ENCODE measurements at places on chromosomes 16 and 17.

DNA sequence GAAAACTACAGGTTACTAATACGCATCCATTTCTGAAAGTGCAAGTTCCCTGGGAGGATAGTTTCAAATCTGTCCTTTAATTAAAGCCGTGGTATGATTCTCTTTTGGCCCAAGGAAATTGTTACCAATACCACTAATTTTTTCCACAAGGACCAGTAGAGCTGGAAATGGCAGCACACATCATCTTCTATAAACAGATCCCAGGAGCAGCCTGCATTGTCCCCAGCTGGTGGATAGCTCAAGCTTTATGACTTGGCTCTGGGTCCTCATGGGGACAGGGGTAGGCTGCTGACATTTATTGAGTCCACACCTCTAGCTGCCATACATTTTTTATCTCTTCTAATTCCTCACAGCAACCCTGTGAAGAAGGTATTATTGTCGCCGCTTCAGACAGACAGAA, 35.8 kb upstream of the BHLHA9 start:
- no peak for DNase-seq

DNA sequence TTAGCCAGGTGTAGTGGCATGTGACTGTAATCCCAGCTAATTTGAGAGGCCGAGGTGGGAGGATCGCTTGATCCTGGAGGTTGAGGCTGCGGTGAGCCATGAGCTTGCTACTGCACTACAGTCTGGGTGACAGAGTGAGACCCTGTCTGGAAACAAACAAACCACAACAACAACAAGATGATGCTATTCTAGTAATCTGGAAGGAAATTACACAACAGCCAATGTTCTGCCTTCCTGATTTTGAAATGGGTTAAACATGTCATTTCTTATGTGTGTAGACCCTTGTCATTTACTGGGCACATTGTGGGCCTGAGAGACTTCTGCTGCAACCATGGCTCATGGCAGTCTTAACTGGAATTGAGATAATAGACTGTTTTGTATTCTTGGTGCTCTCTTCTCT, 5.9 kb downstream of the COQ7 start:
- DNase-seq, result no peak

GRCh38 chr16:68049449-68049848, 26.4 kb downstream of the DUS2 start:
- no peak for DNase-seq

DNA sequence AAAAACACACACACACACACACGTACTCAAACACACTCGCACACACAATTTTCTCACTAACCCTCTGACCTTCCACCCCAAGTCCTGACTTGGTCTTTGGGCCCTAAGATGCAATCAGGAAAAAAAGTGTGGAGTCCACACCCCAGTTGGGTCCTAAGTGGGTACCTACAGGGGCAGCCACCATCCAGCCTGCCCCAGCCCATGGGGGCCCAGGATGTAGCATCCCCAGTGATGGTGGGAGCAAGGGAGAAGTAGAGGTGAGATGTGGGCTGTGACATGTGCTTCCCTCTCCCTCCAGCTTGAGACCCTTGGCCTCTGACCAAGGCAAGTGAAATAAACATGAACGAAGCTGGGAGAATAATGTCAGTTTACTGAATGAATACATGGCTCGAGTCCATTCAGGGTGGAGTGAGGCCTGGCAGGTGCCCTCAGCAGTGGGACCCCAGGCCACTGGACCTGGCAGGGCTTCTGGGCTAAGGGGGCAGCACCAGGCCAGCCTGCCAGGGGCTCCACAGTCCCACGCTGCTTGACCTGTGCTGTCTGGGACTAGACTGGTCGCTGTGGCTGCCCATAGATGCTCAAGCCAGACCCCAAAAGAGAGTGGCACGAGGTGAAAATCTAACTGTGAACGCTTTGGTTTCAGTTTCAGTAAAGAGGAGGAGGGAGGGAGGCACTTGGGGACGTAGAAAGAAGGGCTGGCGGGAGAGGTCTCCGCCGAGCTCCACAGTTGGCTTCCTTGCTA, 73.7 kb downstream of the MRC2 start:
- DNase-seq, result no peak

DNA sequence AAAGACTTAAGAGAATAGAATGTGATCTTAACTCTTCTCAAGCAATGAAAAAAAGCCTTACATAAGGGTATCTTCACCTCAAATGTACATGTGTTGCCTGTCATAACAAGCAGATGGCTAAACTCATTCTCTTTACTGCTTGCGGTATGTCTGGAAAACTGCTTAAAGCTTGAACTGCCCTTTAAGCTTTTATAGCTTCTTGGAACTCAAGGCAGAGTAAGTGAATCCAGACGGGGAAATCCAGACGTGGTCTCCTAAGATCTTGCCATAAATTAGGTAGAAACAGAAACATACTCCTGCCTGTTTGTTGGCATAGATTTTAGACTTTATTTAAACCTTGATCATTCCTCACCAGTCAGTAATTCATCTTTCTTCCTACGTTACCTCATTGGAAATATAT, 19.6 kb downstream of the CLUAP1 start:
- no peak for DNase-seq

DNA sequence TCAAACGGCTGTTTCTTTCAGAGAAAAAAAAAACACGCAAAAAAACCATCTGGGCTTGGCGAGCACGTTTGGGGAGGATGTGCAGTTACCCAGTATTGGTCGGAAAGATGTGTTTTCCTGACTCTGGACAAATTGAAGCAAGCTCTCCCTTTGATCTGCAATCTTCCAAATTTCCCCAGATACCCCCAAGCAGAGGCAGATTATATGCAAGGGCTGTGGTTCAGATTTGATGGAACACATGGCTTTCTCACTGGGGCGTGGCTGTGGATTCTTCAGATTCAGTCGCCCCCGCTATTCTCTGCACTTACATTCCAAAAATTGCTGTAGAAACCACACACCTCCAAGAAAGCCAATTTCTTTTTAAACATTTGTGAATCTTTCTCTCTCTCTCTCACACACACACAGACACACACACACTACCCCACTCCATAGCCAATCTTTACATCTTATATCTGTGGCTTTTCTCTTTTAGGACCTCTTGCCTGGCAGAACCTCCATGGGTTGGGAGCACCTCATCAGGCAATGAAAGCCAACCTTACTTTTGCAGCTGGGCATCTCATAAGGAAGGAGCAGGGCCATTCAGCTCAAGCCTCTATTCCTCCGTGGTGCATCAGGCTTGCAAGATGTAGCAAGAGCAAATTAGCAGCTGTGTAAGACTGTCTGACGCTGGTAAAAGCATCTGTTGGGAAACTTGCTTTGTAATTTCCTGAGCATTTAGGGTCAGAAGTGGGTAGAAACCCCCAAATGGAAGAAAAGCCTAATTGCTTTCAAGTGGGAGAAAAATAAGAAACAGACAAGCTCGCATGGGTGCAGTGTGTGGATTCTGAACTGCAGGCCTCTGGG, 103.9 kb upstream of the FAM20A start:
- no peak for DNase-seq

DNA sequence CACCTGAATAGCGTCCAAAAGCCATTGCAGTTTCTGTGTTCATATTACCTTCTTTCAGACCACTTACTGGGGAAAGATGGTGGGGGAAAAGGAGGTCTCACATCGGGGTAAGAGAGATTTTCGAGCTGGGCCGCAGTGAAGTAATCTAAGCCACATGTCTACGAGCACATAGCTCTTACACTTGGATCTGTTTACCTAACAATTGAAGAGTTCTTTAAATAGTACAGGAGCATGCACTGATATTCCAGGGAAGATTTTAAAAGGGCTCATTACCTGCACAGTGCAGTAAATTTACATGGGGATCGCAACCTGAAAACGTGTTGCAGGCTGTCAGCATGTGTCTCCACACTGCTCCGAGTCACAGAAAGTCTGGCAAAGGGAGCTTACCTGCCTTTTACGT, 12.6 kb downstream of the MAF start:
- DNase-seq, result no peak

GRCh38 chr16:57764006-57764340, 28.4 kb downstream of the KATNB1 start:
- DNase-seq, result no peak

DNA sequence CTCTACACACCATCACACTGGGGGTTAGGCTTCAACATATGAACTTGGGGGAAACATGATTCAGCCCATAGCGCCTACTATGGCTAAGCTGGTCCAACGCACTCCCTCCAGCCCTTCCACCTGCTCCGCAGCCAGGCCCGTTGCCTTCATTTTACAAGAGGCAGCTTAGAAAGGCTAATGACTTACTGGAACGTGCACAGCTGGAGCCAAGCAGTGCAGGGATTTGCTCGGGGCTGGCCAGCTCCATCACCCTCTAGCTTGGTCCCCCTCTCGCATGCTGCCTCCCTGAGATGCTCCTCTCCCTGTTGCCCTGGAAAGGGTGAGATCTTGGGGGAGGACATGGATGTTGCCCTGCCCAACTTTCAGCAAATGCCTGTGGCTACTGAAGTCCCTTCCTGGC, 2.8 kb upstream of the CACNG1 start:
- no peak for DNase-seq

- no peak for DNase-seq
Measured at GRCh38 chr17:3497101-3497500, 21.3 kb downstream of the ASPA start.

- no peak for DNase-seq
Measured at GRCh38 chr17:412211-413015, 59.8 kb upstream of the RPH3AL start.

DNA sequence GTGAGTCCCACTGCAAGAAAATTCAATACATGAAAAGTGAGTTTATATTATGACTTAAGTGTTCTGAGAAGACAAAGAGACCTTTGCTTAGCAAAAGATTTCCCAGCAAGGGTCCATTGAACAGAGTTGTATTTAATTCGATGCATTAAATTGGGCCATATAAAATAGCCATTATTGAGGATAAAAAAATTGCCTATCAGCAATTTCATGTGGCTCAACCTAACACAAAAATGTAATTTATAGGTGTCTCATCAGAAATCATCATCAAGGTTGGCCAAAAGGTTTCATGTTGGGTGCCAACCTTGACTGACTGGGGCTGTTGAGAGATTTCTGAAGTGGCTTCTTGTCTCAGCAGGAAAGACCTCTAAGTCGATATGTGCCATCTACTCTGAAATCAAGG, 84.8 kb upstream of the TOX3 start:
- no peak for DNase-seq

GRCh38 chr17:76710863-76711611, at the start of gene MXRA7:
TSS of gene MXRA7 (minus strand) at chr17:76710965. CDS start at chr17:76710946, 19 bp downstream.
- DNase-seq, result no peak

GRCh38 chr16:17403156-17403809, 67.5 kb downstream of the XYLT1 start:
- DNase-seq, result no peak

DNA sequence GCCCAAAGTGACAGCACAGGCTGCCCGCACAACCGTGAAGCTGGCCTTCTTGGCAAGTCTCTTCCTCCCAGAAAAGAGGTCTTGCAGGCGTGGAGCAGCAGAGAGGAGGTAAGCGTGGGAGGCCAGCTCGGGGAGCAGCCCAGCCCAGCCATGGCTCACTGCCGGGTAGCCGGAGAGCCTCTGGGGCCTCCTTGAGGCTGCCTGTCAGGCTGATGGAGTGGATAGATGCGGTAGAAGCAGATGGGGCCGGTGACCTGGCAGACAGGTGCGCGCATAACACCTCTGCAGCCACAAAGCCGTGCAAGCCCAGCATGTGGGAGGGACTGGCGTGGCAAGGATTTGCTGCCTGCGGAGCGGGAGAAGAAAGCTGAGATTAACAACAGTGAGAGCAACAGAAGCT, 17.1 kb upstream of the DOK4 start:
- no peak for DNase-seq

GRCh38 chr17:12406623-12407215, 259.0 kb upstream of the MYOCD start:
- no peak for DNase-seq

DNA sequence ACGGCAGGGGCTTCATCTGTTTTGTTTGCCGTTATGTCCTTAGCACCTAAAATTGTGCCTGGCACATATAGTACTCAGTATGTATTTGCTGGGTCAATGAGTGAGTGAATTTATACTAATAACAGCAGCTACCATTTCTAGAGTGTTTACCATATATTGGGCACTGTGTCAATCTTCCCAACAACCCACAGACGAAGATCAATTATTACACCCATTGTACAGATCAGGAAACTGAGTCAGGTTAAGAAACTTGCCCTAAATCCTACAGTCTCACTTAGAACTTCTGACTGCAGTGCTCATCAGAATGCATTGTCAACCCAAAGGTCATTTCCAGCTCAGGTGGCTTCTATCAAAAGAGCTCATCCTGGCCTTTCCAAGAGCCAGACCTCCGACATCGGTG, 44.5 kb upstream of the MEOX1 start:
- DNase-seq, result no peak

GRCh38 chr17:73291260-73291801, 20.5 kb downstream of the CDC42EP4 start:
- DNase-seq, result peak; percentile 92
